ENCODE measurements at places on chromosomes 2 and 18.

GRCh38 chr2:57432528-57432927 lies 614.1 kb upstream of the VRK2 start:
- H3K27ac ChIP-seq: no peak overlapping the region
- DNase-seq: no peak
- H3K36me3 ChIP-seq: no peaks in the 10 kb centered on the region

- DNase-seq: no peak
- no peak overlapping the region for H3K4me3 ChIP-seq
- H3K27me3 ChIP-seq: no peaks in the 10 kb centered on the region
- no peaks in the 10 kb centered on the region for H3K36me3 ChIP-seq
Measured at GRCh38 chr18:74489676-74490075, 6.5 kb upstream of the CNDP2 start.

DNA sequence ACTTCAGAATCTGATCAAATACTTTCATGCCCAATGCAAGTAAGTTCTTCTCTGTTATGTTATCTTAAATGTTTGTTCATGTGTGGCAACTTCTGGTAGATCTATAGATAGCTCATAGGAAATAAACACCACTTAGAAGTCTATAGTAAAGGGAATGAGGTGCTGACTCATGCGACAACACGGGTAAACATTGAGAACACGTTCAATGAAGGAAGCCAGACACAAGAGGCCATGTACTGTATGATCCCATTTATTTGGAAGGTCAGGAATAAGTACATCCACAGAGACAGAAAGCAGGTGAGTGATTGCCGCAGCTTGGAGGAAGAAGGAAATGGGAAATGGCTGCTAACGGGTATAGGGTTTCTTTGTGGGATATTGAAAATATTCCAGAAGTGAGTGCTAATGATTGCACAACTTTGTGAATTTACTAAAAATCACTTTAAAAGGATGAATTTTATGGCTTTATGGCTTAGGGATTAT lies 95.4 kb downstream of the ITGB1BP1 start:
- no peak overlapping the region for H3K4me3 ChIP-seq
- no peaks in the 10 kb centered on the region for H3K27me3 ChIP-seq
- no peaks in the 10 kb centered on the region for H3K36me3 ChIP-seq
- DNase-seq: no peak
- H3K27ac ChIP-seq: no peak overlapping the region
- H3K4me1 ChIP-seq: no peaks in the 10 kb centered on the region

DNA sequence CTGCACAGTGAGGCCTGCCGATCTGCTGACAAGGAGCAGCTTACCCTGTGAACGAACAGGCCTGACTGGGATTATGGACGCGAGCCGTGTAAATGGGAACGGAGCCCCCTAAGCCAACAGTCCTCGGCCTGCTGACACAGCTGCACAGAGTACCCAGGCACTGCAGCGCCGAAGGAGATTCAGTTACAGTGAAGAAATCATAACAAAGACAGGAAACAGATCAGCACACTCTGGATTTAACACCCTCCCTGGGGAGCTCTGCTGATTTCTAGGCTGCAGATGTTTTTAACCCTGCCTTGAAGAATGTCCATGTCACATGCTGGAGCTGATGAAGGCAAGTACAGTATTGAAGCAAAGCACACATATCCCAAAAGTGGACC lies 43.4 kb downstream of the COLEC12 start:
- peaks cover 22% of the 10 kb centered on the region for H3K4me1 ChIP-seq
- no peaks in the 10 kb centered on the region for H3K36me3 ChIP-seq
- no peak for DNase-seq
- peak overlapping the region; percentile 80 for H3K27ac ChIP-seq
- H3K27me3 ChIP-seq: no peaks in the 10 kb centered on the region
